HEK293T (cell line): ENCODE measurements at places on chromosomes 16 and 17.

- DNase-seq: no peak
Measured at GRCh38 chr17:269616-270514, 82.7 kb downstream of the RPH3AL start.

- DNase-seq: no peak
Measured at GRCh38 chr17:8791910-8792270, 7.3 kb downstream of the MFSD6L start.

GRCh38 chr17:40615068-40615840, 32.4 kb downstream of the SMARCE1 start:
- DNase-seq: peak; percentile 58

DNA sequence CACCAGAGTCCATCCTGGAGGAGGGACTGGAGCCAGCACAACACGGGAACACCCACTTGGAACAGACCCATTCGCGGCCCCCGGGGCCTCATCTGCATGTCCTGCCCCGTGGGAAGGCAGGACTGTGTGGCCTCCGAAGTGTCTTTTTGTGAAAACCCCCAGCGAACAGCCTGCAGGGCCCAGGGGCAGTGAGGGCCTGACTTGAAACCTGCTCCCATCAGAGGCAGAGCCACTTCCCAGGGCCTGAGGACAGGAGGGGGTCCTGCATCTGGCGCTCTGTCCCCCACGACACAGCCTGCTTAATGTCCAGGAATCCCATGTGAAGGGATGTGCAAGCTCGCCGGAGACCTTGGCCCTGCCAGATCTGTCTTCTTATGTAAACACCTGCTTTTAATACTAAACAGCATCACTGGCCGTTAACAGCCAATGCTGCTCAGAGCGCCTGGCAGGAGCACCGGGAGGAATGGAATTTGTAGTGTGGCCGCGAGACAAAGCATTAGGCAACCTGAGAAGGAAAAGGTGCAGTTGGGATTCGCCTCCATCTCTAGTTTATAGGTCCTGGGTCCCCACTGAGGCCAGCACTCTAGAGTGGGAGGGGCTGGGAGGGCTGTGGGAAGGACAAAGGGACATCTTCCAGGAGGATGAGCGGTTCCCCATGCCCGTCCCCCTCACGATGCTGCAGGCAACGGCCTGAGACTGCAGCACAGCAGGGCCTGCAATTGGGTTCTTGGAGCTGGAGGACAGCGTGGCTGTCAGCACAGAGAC, 9.6 kb upstream of the EVPL start:
- DNase-seq: no peak

DNA sequence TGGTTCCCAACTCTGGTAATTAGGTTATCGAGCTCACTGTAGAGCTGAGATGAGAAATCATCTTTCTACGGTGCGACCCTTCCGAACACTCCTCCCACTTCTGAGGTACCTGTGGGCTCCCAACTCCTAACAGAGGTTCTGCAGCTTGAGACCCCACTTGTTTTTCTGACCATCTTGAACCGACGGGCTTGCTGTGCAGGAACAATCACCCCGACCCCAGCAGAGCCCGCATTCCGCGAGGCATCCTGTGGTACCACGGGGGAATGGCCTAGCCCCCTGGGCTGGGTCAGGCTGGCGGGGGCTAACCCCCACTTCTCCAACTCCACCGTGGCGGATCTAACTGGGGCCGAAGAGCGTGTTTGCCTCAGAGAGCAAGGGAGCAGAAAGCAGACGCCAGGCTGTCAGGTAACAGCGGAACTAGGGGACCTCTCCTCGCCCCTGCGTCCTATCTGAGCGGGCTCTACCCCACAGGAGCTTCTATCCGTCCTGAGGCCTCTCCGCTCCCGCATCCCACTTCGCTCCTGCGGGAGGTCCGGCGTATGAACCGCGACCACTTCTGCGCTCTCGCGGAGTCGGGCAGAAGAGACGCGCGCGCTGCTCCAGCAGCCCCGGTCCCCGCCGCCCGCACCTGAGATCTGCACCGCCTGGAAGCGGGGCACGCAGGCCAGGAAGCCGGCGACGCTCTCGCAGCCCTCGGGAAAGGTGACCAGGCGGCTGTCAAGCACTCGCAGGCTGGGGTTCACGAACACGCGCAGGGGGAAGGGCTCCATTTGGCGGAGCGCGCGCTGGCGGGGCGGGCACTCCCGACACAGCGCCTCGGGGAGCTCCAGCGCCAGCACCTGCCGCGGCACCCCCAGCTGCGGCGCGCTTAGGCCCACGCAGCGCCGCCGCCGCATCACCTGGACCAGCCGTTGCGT, 761 bp downstream of the PDF start:
- DNase-seq: no peak

GRCh38 chr16:53534206-53534605, 31.2 kb upstream of the AKTIP start:
- no peak for DNase-seq

DNA sequence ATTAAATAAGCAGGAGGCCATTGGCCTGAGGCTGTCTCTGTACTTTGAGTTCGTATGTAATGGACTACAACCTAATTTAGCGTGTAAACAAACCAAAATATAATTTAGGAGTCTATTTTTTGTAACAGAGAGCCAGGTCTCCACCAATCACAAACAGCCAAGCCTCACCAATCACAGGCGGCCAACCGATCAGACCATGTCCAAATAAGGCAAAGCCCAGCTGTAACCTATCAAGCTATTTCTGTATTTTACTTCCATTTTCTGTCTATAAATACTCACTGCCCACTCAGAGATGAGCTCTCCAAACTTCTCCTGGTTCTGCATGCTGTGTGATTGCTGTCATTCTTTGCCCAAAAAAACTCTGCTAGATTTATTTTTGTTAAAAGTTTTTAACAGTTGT, 322.7 kb downstream of the NPIPA8 start:
- DNase-seq: no peak

- DNase-seq: no peak
Measured at GRCh38 chr17:33140413-33141099, 148.9 kb downstream of the SPACA3 start.

GRCh38 chr17:47210779-47211178, 1.6 kb downstream of the MYL4 start:
- no peak for DNase-seq

DNA sequence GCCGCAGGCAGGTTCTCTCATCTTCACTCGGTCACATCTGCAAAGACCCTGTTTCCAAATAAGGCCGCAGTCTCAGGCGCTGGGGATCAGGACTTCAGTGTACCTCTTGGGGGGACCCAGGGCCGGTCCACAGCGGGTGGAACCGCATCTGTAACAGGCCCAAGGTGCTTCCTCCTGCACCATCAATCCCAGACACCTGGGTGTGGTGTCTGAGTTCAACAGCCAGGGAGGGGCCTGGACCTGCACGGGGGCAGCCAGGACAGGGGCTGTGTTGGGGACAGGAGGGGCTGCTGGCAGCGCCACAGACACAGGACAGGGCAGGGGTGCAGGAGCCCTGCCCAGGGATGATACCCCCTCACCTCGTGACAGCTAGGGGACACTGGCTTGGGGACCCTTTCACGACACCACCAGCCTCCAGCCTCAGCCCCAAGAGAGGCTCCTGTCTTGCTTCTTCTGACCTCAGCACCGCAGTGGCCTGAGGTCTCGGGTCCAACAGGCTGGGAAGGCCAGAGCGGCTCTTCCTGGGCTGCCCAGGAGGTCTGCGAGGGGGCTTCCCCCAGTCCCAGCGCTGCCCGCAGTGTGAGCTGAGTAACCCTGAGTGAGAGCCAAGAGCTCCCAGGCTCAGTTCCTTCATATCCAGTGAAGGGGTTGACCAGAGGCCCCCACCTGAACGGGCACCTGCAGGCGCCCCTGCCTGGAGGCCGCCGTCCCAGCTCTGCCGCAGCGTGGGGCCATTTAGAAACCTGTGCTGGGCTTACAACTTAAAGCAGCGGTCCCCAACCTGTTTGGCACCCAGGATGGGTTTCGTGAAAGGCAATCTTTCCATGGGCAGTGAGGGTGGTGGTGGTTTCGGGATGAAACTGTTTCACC, 30.7 kb upstream of the BAHCC1 start:
- no peak for DNase-seq

DNA sequence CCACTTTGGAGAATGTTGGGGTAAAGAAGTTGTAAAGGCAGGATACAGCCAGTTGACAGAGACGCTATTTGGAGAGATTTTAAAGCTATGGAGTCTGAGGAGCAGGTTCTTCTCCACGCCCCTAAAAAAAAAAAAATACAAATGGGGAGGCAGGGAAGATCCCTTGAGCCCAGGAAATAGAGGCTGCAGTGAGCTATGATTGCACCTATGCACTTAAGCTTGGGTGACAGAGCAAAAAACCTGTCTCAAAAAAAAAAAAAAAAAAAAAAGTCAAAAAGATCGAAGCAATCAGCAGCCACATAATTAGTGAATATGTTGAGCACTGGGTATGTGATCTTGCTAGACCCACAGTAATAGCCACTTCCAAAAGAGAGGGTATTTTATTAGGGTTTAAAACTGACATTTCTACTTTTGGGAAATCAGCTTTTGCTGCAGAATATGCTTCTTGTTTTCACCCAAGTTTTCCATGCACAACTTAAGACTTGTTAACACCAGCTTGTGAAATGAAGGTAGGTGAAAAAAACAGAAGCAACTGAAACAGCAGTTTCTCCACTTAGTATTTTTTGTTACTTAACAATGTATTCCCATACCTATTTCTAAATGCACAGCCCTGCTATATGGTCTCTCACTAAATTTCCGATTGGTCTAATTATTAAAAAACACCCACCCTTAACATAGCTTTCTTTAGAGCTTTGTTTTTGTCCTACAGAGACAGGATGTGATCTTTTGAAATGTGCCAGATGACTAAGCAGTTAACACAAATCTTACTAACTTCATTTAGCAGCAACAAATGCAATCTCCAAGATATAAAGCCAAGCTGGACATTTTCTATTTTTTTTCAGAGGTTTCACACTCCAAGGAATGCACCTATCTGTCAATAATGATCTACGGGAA, 2.5 kb upstream of the ARL6IP1 start:
- no peak for DNase-seq

- DNase-seq: no peak
Measured at GRCh38 chr17:77783991-77784820, 174.3 kb upstream of the TNRC6C start.

DNA sequence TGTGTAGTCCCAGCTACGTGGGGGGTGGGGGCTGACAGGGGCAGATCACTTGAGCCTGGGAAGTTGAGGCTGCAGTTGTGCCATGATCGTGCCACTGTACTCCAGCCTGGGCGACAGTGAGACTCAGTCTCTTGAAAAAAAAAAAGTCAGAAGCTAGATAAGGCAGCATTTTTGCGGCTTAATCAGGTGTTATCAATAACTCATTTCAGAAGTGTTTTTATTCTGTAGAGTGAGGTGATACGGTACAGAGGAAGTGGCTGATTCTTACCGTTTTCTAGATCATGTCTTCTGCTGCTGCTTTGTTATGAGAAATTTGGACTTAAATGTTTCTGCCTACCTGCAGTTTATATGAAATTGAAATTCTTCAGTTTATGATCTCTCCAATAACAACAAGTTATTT, 18.6 kb downstream of the ZC3H18 start:
- DNase-seq: no peak

DNA sequence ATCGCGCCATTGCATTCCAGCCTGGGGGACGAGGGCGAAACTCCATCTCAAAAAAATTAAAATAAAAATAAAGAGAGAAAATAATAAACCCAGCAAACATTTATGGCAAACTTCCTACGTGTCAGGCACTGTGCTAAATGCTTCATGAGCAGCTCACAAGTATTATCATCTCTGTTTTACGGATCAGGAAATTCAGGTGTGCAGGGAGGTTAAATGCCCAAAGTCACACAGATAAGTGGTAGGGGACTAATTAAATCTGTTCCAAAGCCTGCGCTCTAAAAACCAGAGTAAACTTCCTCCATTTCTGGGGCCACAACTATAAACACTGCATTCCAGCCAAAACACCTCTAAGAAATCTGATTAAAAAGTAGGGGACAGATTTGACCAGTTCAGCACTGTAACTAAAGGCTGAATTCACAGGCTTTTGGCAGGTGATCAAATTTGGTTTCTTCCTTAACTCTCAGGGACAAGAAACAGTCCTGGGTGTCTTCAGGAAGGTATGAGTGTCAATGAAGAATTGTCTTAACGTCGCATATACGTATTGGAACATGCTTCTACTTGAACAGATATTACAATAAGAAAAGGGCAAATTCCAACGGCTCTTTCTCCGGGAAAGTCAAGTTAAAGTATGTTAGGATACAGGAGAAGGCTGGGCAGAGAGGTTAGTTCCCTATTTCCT, 996 bp downstream of the STRADA start:
- DNase-seq: no peak

DNA sequence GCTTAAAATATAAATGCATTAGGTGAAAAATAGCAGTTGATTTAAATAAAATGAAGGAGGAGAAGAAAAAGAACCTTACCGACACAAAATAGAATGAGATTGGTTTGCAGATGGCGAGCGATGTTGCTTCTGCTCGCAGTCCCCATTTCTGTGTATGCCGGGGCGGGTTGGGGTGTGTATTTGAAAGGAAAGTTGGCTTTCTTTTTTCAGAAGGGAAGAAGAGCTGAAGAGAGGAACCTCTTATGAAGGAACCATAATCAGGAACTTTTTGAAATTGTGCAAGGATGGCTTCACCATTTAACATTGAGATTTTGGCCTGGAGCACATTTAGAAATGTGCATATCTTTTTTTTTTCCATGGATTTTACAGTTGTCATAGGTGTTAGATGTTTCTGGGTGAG, at the start of gene IGSF6:
Gene IGSF6 (minus strand): TSS at position 156 of the 400 bp plus-strand sequence. CDS start 10 bp downstream, at position 146.
- no peak for DNase-seq

DNA sequence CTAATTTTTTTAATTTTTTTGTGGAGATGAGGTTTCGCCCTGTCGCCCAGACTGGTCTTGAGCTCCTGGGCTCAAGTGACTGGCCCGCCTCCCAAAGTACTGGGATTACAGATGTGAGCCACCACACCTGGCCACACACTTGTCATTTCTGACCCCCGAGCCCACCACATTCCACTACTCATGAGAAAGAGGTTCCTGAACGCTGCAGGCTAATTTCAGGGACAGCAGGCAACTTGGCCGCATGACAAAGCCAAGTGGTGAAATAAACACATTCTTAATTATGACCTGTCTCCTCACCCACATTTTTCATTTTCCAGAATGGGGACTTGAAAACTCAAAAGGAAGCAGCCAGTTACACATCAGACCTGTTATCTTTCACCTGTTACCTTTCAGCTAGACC, 114.5 kb downstream of the ABCC6 start:
- no peak for DNase-seq

GRCh38 chr16:58243528-58244004, 45.7 kb upstream of the CSNK2A2 start:
- DNase-seq: no peak
